ENCODE measurements at places on chromosomes 12 and 14.

DNA sequence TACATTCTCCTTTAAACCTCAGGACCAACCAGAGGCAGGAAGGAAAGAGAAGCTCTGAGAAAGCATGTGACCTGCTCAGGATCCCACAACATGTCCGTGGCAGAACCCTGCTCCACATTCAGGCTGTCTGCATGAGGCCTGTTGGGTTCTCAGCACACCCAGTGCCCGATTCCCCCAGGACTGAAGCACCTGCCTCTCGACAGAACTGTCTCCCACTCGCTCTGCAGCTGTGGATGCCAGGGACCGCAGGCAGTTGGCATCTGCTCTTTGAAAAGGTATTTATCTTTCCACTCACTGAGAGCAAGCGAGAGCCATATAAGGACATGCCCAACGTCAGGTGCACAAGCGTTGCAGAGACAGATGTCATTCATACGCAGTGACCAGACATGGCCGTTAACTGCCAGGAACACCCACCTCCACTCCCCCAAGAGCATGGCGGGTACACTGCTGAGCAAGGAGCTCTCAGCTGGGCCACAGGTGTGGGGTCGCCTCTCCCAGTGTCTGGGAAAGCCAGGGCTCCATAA is 18.9 kb downstream of the PITPNM2 start:
- peak; percentile 94 for DNase-seq

GRCh38 chr12:98228683-98229539 is 286.5 kb upstream of the TMPO start:
- DNase-seq: peak; percentile 37

DNA sequence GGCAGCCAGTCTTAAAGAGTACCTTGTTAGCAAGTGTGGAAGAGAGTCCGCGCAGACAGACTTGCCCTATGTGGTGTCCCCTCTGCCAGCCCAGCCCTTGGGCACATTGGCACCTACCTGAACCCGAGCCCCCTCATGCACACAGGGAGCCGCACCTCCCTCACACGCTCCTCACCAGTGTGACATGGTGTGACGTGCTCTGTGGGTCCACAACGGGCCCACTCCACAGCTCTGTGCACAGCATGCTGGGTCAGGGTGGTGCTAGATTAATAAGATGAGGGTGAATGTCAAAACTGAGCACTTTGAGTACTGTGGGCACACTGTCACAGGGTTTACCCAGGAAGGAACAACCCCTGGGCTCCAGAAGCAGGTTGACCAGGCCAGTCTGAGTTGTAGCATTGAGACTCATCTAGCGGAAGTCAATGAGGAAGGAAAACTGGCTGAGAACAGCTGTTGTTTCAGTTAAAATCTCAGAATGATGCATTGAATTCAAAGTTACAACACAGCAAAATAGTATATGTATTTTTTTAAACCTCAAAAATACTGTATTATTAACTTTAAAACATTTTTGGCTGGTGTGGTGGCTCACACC is 53.4 kb upstream of the AMN start:
- DNase-seq: no peak

DNA sequence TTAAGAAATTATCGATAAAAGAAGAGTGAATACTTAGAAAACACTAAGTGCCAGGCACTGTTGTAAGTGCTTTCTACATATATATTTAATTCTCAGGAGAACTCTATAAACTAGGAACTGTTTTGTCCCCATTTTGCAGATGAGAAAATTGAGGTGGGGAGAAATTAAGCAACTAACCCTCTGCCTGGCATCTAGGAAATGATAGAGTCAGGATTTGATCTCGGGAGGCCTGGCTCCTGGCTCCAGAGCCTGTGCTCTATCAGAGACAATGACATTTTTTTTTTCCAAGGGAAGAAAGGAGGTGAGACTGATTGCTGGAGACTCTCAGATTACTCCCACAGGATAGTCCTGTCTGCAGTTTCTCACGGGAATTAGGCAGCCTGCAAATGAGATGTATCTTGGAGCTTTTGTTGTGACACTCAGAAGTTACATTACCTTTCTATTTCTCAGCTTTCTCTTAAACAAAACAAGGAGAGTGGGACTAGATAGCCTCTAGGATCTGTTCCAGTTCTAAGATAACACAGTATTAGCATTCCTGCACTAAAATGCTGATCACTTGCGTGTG is 1.4 kb upstream of the FAM234B start:
- DNase-seq: no peak

GRCh38 chr14:102092806-102093205 is 6.0 kb upstream of the HSP90AA1 start:
- no peak for DNase-seq

GRCh38 chr14:75428230-75429104 is 645 bp downstream of the JDP2 start:
- no peak for DNase-seq

DNA sequence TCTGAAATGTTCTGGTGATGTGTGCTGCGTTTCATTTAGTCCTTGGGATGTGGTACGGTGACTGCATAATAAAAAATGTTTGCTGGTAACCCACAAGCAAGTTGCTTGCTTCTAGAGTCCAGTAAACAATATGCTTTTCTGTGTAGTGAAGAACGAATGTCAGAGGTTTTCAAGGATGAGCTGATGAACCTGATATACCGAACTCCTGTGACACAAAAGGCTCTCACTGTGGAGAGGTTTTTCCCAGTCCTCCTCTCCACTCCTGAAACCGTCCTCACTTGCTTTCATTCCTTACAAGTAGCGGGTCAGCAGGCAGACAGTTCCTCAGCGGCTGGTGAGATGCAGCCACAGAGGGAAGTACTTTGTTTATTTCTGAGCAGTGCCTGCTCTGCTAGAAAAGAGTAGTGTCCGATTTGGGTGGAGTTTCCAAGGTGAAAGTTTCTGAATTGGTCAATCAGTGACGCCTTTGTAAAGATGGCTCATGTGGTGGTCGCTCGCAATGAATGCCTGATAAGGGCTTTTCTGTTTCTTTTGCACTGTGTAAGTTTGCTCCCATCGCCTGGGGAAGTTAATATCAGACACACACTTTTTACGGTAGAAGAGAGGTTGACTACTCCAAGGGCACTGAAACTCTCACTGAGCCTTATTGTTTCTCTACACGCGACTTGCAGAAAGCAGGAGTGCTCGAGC is 3.0 kb downstream of the ETV6 start:
- no peak for DNase-seq

- DNase-seq: no peak
Observed at GRCh38 chr14:91063119-91063518, 2.7 kb upstream of the RPS6KA5 start.

DNA sequence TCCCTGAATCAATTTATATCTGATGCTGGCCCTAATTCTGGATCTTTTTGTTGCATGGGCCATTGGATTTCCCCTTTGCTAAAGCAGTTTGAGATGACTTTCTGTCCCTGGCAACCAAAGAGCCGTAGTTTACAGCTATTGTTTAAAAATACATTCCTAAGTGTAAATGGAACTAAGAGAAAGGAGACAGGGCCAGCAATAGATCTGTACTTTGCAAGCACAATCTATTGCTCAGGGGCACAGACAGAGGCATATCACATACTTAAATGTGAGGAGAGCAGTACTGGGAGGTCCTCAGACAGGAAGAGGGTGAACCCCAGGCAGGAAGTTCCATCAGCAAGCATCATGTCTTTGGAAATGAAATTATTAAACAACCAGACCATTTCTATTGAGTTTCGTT is 126.6 kb downstream of the ZFP36L1 start:
- DNase-seq: no peak

DNA sequence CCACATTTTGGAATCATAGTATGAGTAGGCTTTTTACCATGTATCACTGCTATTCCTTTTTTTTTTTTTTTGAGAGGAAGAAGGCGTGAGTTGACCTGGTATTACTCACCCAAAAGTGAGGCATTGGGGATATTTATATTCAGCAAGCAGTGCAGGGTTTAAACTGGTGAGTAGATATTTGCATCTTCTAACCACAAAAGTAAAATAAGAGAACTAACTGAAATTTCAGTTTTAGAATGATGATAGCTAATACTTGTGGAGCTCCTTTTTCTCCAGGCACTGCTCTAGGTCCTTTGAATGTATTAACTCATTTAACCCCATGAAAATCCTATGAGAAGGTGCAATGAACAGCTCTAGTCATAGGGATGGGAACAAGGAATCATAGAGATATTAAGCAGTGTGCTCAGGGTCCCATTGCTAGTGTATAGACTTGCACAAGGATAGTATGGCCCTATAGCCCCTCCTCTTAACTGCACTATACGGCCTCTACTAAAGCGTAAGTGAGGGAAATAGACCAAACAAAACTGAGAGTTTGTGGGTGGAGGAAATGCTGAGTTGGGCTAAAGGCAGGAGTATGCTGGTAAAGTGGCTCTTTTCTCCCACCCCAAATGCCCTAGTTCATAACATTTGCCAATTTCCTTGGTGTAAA is 104.3 kb upstream of the MAX start:
- no peak for DNase-seq

All from NCI-H1092 treated with DMSO at 0.1 percent for 48 hours (cell line).